Foreskin fibroblast (primary cell): ENCODE measurements at places on chromosomes 7 and 10.

DNA sequence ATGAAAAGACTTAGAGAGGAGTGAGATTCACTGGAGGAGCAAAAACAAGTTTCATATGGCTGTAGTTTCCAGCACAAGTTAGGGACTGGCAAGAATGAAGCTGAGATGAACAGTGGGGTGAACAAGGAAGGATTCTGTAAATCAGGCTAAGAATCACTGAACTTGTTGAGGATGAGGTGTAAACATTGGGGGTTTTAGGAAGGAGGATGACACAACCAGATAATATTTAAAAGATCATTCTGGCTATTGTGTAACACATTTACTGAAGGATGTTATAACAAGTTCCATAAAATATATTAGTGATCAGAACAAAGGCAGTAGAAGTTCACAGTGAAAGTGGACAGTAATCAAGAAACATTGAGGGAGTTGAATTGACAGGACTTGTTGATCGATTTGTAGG, 68.9 kb downstream of the CD36 start:
- peak; percentile 38 for DNase-seq

GRCh38 chr10:14532473-14533251, 201.9 kb upstream of the FRMD4A start:
- no peak for DNase-seq

DNA sequence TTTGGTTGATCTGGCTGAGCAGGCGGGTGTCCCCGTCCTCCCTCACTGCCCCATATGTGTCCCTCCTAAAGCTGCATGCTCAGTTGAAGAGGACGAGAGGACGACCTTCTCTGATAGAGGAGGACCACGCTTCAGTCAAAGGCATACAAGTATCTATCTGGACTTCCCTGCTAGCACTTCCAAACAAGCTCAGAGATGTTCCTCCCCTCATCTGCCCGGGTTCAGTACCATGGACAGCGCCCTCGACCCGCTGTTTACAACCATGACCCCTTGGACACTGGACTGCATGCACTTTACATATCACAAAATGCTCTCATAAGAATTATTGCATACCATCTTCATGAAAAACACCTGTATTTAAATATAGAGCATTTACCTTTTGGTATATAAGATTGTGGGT, 26.9 kb upstream of the TRIM56 start:
- peak; percentile 76 for DNase-seq

DNA sequence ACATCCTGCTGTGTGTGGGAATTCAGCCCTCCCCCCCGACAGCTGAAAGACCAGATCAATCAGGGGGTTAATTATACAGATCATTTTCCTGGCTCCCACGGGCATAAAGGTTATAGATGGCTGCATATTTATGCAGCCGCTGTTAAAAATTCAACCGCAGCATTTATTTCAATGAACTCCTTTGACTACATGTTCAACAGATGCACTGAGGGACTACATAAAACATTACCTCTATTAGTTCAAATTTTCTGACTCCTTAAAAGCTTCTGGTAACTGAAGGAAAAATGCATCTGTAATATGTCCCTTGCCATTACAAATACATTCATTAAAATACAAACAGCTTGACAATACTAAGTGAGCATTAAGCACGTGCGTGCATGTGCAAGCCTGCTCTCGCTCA, 49.7 kb upstream of the YAE1 start:
- no peak for DNase-seq
